Osteoblast (primary cell): ENCODE measurements at places on chromosomes 7 and 10. TPM values are rescaled to one million over a fixed set of nuclear protein-coding genes. Genes with fewer than 3 reads are reported as not detected.

TNKS2 gene
- 61.5 and 63.4 TPM in 2 replicates for total RNA-seq

ARPC1A gene
- 132 and 158 TPM in 2 replicates for total RNA-seq

KCNMA1 gene
- total RNA-seq: 72.2 and 77.8 TPM in 2 replicates

CPA1 gene
- 1.1 TPM in 1 of 2 replicates, not detected in the other for total RNA-seq

SLC16A12 gene
- under 0.01 TPM in 2 replicates for total RNA-seq

ZNF804B gene
- total RNA-seq: not detected in 2 replicates

FLNC gene
- total RNA-seq: 93.7 and 130 TPM in 2 replicates

NUTM2A gene
- total RNA-seq: 0.59 and 0.72 TPM in 2 replicates

PPP1R9A gene
- total RNA-seq: under 0.01 TPM in 2 replicates

C1QL3 gene
- not detected in 2 replicates for total RNA-seq

TFPI2 gene
- 8.7 and 10.6 TPM in 2 replicates for total RNA-seq

FXYD4 gene
- total RNA-seq: not detected in 2 replicates

NODAL gene
- not detected in 2 replicates for total RNA-seq

NEUROG3 gene
- total RNA-seq: not detected in 2 replicates

ARHGEF5 gene
- total RNA-seq: 4.7 and 8.5 TPM in 2 replicates
